ENCODE measurements at places on chromosomes 6 and 20.

DNA sequence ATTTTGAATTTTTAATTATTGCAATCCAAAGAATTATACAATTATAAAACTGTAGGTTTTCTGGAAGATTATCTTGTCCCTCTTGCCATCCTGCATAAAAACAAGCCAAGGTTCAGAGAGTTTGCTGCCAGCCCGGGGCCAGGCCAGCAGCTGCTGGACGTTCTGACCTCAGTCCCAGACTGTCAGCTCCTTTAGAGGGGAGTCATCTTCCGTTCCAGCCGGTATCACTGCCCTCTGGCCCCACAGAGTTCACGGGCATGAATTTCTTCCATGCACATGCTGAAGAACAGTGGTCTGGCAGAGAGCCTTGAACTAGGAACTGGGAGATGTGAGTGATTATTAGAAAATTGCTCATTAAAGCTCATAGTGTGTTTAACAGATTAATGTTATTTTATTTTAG lies 130.4 kb upstream of the QKI start:
- DNase-seq = peak; percentile 16

DNA sequence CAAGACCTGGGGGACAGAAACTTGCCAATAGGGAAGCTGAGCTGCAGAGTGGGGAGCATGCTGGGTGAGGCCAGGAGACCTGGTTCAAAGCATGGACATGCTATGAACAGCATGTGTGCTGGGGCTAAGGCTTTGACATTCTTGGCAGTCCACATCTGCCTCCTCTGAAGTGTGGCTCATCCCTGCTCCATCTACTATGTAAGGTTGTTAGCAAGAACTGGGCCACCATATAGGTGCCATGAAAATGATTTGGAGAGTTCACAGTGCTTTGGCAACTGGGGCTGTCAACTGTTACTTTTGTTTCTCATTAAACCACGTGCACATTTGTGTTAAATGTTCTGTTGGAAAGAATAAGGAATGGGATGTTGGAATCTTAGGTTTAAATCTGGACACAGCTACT lies 311.1 kb downstream of the CDC5L start:
- DNase-seq = no peak

GRCh38 chr6:155493694-155494143 lies 38.1 kb upstream of the NOX3 start:
- peak; percentile 99 for DNase-seq

DNA sequence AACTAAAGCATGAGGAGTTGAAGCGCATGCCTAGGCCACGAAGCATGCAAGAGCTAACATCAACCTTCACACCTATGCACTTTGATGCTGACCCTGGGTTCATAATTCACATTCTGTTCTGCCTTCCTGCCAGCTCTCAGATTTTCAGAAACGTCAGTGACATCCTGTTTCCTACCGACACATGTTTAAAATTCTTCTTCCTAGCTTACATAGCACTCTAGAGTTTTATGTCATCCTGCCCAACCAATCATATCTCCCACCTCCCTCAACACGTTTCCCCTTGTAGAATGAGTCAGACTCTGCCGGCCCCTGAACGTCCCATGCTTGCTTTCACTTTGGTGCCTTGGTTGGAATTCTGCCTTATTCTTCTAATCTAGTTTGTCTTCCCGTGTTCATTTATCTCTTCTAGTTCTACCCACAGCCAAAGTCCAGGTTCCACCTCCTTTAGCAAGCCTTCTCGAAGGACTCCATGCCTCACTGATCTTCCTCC lies 97.2 kb upstream of the MAP7 start:
- DNase-seq = peak; percentile 93

GRCh38 chr6:134289204-134289575 lies 28.7 kb downstream of the SGK1 start:
- peak; percentile 78 for DNase-seq

DNA sequence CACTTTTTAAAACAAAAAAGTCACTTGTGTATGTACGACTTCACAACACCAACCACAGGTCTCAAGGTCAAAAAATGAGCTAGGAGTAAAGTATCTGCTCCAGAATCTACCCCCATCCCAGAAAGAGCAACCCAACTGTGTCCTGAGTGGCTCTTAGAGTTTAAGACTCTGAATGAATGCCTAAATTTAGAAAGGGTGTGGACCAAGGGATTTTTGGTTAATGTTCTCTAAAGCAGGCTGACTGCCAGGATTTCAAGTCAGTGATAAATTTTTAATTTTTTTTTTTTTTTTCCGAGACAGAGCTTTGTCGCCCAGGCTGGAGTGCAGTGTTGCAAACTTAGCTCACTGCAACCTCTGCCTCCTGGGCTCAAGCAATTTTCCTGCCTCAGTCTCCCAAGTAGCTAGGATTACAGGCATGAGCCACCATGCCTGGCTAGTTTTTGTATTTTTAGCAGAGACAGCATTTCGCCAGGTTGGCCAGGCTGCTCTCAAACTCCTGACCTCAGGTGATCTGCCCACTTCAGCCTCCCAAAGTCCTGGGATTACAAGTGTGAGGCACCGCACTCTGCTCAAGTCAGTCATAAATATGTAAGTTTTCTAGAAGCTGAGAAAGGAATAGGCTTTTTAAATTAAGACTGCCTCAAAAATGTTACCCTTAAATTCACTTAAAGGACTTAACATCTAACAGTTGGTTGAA lies 20.2 kb downstream of the STAU1 start:
- DNase-seq = peak; percentile 26

- no peak for DNase-seq
Observed at GRCh38 chr6:117613920-117614560, 11.7 kb upstream of the GOPC start.

- no peak for DNase-seq
Observed at GRCh38 chr6:150392452-150393220, 23.8 kb downstream of the IYD start.

- DNase-seq = peak; percentile 61
Observed at GRCh38 chr6:137261761-137262160, 42.6 kb upstream of the IFNGR1 start.

DNA sequence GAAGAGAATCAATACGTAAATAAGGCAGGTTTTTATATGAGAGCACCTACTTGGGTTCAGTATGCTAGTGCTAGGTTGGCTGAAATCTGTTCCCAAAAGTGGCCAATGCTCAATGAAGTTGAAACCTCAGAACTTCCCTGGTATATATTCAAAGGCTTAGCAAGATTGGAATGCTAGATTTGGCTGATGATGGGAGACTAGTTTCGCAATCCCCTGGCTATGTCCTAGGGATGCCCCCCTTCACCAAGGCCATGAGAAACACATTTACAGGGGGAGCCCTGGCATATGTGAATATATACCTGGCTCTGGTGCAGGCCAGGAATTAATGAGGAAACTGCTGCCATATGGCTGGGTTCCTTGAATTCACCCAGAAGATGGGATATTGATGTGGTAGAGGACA lies 142.4 kb upstream of the C6orf118 start:
- DNase-seq = no peak

DNA sequence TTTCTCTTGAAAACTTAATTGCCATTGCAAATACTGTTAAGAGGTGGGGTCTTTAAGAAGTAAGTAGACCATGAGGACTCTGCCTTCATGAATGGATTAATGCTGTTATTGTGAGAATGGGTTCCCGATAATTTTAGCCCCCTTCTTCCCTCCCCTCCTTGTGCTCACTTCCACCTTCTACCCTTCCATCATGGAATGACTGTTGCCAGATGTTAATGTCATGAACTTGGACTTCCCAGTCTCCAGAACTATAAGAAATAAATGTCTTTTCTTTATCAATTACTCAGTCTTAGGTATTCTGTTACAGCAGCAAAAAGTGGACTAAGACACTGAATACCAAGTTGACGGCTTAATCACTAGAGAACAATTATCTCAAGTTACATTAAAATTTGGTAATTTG lies 5.8 kb upstream of the FOXQ1 start:
- no peak for DNase-seq

GRCh38 chr6:11179088-11179418 lies 53.4 kb downstream of the NEDD9 start:
- no peak for DNase-seq

Measured in fibroblast of mammary gland (primary cell).